H4 (cell line): ENCODE measurements at places on chromosomes 7 and 10.
A peak's percentile ranks its signal among the peaks of the same experiment; 100 is the strongest.

DNA sequence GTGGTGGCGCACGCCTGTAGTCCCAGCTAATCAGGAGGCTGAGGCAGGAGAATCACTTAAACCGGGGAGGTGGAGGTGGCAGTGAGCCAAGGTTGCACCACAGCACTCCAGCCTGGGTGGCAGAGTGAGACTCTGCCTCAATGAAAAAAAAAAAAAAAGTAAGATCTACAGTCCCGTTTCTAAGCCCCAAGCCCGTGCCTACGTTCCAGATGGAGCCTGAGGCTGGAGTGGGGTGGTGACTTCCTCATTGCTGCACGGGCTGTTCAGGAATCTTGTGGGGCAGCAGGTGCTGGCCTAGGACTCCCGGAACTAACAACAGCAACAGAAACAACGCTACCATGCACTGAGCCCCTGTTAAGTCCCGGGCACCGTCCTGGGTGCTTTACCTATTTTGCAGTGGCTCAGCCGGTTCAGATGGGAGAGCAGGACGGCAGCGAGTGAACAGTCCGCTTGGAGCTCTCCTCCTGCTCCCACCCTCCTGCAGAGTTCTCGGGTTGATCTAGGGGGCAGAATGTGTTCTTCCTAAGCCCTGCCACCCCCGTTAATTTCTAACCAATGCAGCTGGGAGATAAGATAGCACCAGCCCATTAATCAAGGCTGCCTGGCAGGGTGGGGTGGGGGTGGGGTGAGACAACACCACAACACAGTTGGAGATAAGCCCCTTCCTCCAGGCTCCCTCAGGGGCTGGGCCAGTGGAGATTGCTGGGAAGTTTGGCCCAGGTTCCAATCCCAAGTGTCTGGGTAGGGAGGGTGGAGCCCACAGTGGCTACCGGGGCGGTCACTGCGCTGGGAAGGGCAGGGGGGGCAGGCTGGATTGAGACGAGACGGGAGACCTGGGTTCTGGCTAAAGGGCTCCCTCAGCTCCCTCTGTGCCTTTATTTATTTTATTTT is 17.0 kb upstream of the SFRP5 start:
- no peak for DNase-seq

DNA sequence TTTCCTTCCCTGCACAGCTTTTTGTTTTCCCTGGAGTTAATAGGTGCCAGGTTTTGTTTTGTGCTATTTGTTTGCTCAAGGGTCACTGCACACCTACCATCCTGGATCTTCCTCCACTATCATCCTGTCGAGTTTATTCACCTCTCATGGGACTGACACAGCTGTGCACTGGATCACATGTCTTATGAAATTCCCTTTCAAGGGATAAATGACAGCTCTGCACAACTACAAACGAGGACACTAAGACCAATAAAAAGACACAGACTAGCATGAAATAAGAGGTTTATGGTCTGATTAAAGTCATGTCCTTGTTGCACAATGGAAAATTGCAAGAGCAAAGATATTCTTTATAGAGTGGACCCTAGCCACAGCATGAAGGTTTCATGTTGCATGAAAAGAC is 76.7 kb upstream of the SFMBT2 start:
- no peak for DNase-seq

GRCh38 chr10:121137533-121137932 is 286.4 kb downstream of the WDR11 start:
- DNase-seq: no peak

DNA sequence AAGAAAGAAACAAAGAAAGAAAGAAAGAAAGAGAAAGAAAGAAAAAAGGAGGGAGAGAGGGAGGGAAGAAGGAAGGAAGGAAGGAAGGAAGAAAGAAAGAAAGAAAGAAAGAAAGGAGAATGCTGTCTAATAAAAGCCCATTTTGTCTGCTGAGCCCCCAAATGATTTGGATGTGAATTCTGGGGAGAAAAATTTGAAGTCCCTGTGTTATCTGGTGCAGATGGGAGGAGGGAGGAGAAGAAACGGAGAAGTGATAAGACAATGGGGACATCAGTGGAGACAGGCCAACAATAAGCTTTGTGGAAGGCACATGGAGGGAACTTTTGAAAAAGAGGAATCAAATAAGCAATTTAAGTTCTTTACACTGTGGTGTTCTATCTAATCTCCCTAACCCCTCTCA is 24.6 kb upstream of the TMEM273 start:
- no peak for DNase-seq

- no peak for DNase-seq
Observed at GRCh38 chr10:59888781-59889435, 17.4 kb downstream of the CCDC6 start.

GRCh38 chr10:50469288-50469687 is 154.5 kb downstream of the SGMS1 start:
- no peak for DNase-seq

DNA sequence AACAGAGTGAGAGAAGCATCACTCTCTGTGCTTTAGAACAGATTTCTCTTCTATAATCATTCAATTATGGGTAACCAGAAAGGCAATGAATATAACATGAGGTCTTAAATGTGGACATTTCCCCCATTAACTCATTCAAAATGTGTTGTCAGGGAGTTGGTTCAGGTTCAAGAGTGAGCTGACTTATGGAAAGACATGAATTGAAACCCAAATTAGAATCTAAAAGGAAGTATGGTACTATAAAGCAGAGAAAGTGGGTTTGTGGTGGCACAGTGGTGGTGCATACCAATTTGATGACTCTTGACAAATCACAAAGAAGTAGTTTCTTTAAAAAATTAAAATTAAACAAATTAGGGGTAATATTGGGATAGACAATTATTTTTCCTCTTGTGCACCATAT is 114.6 kb upstream of the MEOX2 start:
- DNase-seq: no peak

GRCh38 chr7:44372560-44373417 is 47.4 kb upstream of the CAMK2B start:
- no peak for DNase-seq

- DNase-seq: no peak
Observed at GRCh38 chr7:5622286-5622685, 159.2 kb downstream of the RNF216 start.

DNA sequence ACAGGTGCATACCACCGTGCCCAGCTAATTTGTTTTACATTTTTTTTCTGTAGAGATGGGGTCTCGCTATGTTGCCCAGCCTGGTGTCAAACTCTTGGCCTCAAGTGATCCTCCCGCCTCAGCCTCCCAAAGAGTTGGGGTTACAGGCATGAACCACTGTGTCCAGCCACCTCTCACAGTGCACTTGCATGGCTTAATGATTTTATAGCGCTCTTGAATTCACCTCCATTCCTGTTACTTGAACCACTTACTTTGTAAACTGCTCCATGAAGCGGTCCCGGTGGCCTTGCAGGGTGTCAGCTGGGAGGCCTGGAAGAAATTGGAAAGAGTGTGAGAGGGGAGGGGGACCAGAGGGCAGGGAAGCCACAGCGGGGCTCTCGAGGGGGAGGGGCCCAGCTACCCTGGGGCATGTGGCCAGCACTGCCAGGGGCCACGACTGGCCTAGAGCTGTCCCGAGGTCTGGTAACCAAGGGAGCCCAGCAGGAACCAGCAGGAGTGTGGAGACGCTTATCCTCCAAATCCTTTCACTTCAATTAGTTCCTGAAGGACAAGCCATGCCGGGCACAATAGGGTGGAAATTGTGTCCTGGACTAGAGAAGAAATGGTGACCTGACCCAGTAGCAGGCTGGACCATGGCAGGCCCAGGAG is 76.0 kb downstream of the SPDYE5 start:
- DNase-seq: no peak

DNA sequence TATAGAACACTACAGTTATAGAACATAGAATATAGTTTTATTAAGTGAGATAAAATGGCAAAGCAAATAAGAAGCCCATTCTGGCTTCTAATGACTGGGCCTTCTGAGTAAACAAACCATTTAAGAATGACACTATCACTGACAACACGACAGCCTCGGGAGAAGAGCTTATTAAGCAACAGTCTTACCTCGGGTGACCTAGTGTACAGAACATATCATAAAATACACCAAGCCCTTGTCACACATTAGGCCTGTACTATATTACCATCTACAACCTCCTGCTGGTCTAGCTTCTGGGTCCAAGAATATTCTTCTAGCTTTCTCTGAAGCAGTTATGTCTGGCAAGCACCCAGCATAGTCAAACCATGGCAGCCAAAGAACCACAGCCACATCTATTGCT is 32.0 kb downstream of the CCDC186 start:
- DNase-seq: no peak

DNA sequence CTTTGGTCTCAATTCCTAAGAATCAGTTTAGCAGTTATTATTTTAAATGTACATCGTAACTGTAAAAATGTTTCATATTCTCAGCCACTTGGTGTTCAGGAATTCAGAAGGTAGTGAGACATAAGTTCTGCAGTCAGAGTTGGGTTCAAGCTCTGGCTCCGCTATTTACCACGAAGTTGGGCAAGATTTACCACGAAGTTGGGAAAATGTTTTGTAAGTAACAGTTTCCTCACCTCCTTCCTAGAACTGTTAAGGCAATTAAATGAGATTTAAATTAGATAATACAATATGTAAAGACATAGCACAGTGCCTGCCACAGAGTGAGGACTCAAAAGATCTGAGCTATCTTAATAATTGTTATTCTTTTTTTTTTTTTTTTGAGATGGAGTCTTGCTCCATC is 16.3 kb upstream of the ABLIM1 start:
- DNase-seq: no peak

GRCh38 chr10:79433324-79434222 is 11.9 kb downstream of the ZCCHC24 start:
- DNase-seq: no peak

GRCh38 chr7:85423209-85423895 is 236.5 kb upstream of the SEMA3D start:
- no peak for DNase-seq

GRCh38 chr7:40874756-40875155 is 740.0 kb downstream of the SUGCT start:
- no peak for DNase-seq

- DNase-seq: no peak
Observed at GRCh38 chr10:69176823-69177222, 3.2 kb upstream of the SUPV3L1 start.

DNA sequence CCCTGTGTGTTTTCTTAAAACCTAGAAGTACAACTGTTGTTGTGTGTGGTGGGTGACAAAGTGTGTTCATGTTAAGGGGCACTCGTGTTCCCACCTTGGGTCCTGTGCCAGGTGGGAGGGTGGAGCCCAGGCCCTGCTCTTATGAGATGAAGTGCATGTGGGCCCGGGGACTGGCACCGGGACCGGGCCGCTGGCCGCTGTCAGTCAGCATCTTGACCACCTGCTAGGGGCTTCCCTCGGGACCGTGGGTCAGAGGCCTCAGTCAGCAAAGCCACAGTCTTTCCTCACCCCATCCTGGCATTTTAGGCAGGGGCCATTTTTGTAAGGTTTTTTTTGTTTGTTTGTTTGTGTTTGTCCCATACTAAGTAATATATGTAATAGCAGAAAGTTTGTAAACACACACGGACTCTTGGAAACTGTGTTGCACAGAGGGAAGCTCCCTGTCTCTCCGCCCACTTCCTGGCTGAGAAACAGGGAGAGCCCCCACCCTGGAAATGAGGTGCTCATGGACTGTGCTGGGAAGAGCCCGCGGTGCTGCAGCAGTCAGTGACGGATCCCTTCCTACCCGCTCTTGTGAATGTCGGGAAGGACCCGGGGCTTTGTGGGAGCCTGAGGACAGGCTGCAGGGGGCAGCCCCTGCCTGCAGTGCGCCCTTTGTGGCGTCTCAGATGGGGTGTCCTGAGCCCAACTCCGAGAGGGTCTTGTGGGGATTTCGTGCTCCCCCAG is 13.4 kb downstream of the AGAP3 start:
- no peak for DNase-seq

- no peak for DNase-seq
Observed at GRCh38 chr7:16171928-16172327, 249.4 kb downstream of the CRPPA start.

- DNase-seq: peak; percentile 24
Observed at GRCh38 chr10:88565072-88565471, 18.0 kb downstream of the RNLS start.
